K562 (cell line): ENCODE measurements at places on chromosomes 2 and 18.

DNA sequence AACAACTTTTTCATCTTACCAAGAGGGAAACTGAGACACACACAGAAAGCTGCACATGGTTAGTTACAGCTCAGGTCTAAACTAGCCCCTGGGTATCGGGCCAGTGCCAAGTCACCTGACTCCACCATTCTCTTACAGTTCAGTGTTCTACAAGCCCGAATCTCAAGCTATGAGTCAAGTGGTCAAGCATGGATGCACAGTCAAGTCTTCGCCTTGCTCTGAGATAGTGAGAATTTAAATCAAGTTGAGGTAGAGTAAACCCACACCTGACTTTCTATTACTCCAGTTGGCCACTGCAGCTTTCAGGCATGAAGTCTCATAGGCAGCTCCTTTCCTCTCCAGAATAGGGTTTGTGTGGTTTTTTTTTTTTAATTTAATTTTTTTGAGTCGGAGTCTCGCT is 34.5 kb upstream of the ARL5A start:
- DNase-seq = no peak

- no peak for DNase-seq
Measured at GRCh38 chr2:188898261-188898660, 75.9 kb upstream of the COL3A1 start.

GRCh38 chr2:238920053-238920452 is 72.2 kb downstream of the TWIST2 start:
- no peak for DNase-seq

GRCh38 chr18:76370201-76370600 is 124.8 kb downstream of the ZNF516 start:
- DNase-seq = no peak

- no peak for DNase-seq
Measured at GRCh38 chr2:112155331-112156151, 17.4 kb downstream of the FBLN7 start.

- no peak for DNase-seq
Measured at GRCh38 chr2:23460993-23461392, 76.0 kb downstream of the KLHL29 start.

GRCh38 chr2:113080134-113080533 is 12.4 kb downstream of the IL1F10 start:
- peak; percentile 60 for DNase-seq

DNA sequence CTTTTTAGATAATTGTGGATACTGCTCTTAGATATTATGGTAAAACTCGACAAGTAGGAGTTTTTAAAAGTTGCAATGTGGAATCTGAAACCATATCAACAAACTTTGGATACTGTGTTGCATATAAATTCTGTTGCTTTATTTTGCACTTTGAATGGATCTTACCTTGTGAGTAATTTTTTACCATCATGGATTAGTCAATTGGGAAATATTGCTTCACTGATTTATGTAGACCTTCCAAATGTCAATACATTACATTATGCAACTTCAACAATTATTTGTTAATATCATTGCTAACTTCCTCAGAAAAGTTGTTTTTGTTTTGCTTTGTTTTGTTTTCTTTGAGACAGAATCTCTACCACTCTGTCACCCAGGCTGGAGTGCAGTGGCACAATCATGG is 102.0 kb upstream of the SLC38A11 start:
- DNase-seq = no peak

- DNase-seq = no peak
Measured at GRCh38 chr2:217415316-217415715, 555.5 kb upstream of the TNP1 start.

GRCh38 chr2:201298462-201299052 is 38.2 kb downstream of the CASP8 start:
- no peak for DNase-seq

- DNase-seq = peak; percentile 23
Measured at GRCh38 chr2:196170213-196170605, 1.2 kb downstream of the STK17B start.

DNA sequence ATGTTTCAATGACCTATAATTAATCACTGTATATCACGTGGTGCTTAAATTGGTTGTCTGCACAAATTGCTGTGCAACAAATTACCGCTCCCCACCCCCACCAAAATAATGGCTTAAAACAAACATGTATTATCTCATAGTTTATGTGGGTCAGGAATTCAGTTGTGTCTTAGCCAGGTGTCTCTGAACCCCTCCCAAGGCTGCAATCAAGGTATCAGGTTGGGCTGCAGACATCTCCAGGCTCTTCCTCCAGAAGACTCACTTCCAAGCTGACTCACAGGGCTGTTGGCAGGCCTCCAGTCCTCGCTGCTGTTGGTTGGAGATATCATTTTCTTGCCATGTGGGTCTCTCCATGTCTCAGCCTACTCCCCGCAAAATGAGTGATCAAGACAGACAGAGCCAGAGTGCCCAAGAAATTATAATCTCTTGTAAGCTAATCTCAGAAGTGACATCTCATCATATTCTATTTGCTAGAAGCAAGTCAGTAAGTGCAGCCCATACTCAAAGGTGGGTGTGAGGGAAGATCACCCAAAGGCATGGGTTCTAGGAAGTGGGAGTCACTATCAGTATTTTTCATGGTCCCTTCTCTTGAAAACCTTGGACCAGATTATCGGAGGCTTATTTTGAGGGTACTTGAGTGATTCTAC is 38.4 kb downstream of the SPC25 start:
- peak; percentile 81 for DNase-seq
